ENCODE measurements at places on chromosomes 5 and 9. TPM values are rescaled to one million over a fixed set of nuclear protein-coding genes. Genes with fewer than 3 reads are reported as not detected.

Gene PCDHGB2
- total RNA-seq = 5.2 TPM

Gene SPATA9
- not detected for total RNA-seq

Gene ZNF608
- total RNA-seq = 38.7 TPM

Gene COL23A1
- total RNA-seq = 6.8 TPM

Gene COMMD10
- 20.2 TPM for total RNA-seq

DNA sequence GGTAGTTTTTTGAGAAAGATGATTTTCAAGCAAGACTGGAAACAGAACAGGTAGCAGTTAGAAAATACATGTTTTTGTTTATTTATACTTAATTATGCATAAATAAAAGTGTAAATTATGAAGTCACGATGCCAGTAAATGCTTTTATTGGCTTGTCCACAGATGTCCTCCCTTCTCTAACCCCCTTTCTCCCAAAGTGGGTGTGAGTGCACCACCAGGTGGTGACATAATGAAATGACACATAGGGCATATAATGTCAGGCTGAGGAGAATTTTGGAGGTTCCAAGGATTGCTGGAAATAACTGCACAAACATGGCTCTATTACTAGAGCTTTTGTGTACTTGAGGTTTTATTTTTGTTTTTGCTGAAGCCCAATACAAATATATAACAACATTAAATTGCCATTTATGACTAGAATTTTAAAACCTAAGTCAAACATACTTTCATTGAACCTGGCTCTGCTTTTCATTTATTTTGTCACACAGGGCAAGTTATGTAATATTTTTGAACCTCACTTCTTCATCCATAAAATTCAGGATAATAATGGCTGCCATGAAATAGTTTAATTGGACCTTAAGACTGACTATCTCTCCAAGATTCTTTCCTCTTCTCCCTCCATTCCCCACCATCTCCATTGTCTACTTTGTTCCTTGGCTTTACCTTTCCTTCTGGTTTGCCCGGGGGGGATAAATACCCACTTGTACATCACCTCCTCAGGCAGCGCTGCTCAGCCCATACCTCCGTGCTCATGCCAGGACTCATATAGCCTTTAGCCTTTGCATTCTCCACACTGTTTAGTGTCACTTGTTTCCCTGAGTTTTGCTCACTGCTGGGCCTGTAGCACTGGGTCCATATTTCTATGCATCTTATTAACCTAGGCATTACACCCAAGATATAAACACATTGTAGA is 168.8 kb downstream of the PDE4D start:
- no peak overlapping the region for H3K27ac ChIP-seq
- H3K36me3 ChIP-seq = no peaks in the 10 kb centered on the region
- no peak overlapping the region for H3K4me3 ChIP-seq

DNA sequence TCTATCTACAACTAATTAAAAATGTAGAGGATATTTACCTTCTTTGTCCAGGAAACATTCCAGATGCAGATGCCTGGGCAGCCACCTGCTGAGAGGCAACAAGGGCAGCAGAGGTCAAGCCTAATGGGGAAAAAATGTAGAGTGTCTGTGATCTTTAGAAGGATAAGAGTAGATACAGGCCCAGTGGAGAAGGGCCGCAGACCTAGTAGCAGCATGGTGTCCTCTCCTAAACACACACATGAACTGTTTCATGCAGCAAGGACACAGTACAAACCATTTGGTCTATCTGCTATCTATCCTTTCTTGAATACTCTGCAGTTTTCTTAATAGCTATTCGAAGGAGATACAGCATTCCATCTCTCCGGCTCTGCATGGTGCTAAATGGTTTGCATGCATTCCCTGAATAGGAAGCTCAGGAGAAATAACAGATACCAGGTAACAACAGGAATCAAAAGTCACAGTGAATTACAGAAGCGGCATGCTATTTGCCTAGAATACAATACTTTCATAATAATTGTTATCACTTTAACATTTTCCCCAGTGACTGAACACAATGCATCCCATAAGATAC is 107.3 kb downstream of the ZNF608 start:
- H3K4me3 ChIP-seq = no peak overlapping the region
- no peak overlapping the region for H3K27ac ChIP-seq
- no peak for DNase-seq

- DNase-seq = no peak
- no peaks in the 10 kb centered on the region for H3K36me3 ChIP-seq
- H3K27me3 ChIP-seq = no peaks in the 10 kb centered on the region
- no peaks in the 10 kb centered on the region for H3K4me1 ChIP-seq
- H3K27ac ChIP-seq = no peak overlapping the region
Observed at GRCh38 chr5:175384724-175385552, 59.0 kb downstream of the DRD1 start.

- peak overlapping the region; percentile 88 for H3K4me3 ChIP-seq
- H3K27me3 ChIP-seq = no peaks in the 10 kb centered on the region
- H3K4me1 ChIP-seq = no peaks in the 10 kb centered on the region
Observed at GRCh38 chr5:115840873-115841272, 492 bp downstream of the ATG12 start.

- H3K4me1 ChIP-seq = peaks cover 38% of the 10 kb centered on the region
- no peak overlapping the region for H3K4me3 ChIP-seq
- H3K27ac ChIP-seq = peak overlapping the region; percentile 86
- DNase-seq = no peak
- peaks cover 3% of the 10 kb centered on the region for H3K36me3 ChIP-seq
- H3K27me3 ChIP-seq = no peaks in the 10 kb centered on the region
Observed at GRCh38 chr5:79694652-79695051, 5.0 kb downstream of the CMYA5 start.

Measured in right atrium auricular region (tissue), 2 donors.